ENCODE measurements at places on chromosomes 11 and 22.

GRCh38 chr22:19265779-19266178 lies 25.7 kb downstream of the CLTCL1 start:
- no peak for DNase-seq

GRCh38 chr11:75031771-75032549 lies 43.2 kb downstream of the NEU3 start:
- no peak for DNase-seq

- DNase-seq, result no peak
Observed at GRCh38 chr22:39122772-39123470, 25.9 kb downstream of the APOBEC3H start.

DNA sequence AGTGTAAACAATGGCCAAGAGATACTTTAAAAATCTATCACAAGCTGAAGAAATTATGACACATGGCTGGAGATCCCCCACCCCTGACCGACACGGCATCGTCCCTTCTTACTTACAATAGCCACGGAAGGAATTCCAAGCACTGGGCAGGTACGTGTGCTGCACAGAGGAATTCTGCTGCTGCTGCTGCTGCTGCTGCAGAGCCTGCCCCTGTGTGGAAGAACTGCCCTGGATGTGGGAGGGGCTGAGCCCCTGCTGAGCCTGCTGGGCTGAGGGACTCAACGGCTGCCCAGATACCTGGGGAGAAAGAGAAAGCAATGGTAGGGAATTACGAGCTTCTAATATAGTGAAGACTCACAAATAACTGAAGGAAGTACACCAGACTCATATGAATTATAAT lies 15.0 kb upstream of the NFRKB start:
- no peak for DNase-seq

DNA sequence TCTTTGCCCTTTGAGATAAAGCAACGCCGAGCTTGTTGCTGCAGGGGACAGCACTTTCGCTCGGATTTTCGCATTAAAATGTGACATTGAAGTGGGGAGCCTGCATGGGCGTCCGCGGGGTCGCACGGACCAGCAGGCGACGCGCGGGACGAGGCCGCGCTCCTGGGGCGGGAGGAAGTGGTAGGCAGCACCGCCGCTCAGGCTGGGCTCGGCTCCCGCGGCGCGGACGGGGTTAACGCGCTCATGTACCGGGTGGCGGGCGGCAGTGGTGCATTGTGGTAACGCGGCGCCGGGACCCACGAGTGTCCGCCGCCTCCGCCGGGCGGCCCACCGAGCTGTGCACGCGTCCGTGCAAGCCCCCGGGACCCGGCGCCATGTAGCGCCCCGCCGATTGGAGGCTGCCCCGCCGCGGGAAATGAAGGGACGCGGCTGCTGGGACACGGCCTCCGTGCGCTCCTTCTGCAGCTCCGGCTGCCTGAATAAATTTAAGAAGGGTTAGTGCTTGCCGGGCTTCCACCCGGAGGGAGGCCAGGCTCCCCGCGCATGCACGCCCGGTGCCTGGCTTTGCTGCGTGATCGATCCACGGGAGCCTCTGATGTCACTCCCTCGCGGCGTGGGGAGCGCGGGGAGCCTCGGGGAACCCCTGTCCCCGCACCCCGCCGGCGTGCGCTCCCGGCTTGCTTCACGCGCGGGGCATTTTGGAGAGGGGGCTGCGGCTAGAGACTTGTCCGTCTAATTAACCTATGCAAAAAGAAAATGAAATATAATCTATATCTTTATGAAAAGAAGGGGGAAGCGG lies 127.7 kb downstream of the OSBP2 start:
- DNase-seq, result no peak

All from activated CD8-positive, alpha-beta memory T cell treated with anti-CD3 and anti-CD28 coated beads for 1 hour (primary cell).